ENCODE measurements at places on chromosomes 13 and 19.

- no peak for DNase-seq
Observed at GRCh38 chr13:31001647-31002046, 69.2 kb downstream of the TEX26 start.

DNA sequence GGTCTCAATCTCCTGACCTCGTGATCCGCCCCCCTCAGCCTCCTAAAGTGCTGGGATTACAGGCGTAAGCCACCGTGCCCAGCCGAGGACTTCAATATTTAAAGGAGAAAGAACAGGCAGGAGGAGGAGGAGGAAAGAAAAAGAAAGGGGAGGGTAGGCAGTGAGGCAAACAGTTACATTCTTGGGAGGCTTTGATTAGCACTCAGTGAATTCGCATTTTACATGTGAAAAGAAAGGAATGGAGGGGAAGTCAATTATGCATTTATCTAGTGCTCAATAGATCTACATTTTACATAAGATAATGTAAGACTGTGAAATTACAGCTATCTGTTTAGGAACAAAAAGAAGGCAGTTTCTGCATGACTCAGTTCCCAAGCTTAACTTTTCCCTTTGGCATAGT, 30.9 kb upstream of the CXCL17 start:
- no peak for DNase-seq

- DNase-seq = peak; percentile 41
Observed at GRCh38 chr19:11125994-11126685, 29.4 kb downstream of the SPC24 start.

- no peak for DNase-seq
Observed at GRCh38 chr13:94822356-94822755, 110.0 kb upstream of the SOX21 start.

DNA sequence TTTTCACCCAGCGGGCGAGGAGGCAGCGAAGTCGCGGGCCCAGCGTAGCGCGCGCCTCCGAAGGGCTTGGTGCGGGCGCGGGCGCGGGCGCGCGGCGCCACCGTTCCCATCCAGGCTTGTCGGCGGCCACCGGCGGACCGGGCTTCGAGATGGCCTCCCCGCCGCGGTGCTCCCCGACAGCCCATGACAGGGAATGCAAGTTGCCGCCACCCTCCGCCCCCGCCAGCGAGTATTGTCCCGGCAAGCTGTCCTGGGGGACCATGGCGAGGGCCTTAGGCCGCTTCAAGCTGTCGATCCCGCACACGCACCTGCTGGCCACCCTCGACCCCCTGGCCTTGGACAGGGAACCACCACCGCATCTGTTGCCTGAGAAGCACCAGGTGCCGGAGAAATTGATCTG, at the start of gene WDR88:
WDR88 (plus strand) TSS at position 94 of the 400 bp plus-strand sequence; CDS start at position 150, 56 bp downstream.
- no peak for DNase-seq

DNA sequence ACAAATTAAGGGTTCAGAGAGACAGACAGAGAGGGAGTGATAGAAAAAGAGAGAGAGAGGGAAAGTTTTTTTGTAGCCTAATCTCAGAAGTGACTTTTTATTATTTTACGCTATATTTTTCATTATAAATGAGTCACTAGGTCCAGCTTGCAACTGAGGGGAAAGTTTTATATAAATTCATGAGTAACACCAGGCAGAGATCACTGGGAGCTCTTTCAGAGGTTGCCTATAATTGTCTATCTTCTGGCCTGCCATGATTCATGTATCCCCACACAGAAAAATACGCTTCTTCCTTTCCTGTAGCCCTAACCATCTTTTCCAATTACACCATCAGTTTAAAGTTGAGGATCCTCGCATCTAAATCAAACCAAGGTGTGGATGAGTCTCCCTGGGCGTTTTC, 467.9 kb downstream of the SLITRK1 start:
- no peak for DNase-seq

DNA sequence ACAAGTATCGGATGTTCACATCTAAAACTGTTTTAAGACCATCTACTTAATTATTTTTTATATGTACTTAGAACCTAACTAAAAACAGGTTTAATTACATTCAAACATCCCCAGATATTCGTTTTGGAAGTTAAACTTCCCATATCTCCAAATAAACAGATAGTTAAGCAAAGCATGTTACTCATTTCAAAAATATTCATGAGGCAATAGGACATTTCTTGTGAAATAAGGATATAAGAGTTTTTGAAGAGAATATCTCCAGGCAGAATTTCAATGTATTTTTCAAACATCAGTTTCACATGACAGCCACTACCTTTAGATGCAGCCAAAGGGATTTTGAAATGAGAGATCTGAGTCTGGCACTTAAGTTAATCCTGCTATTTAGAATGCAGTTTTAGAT, 697.5 kb downstream of the SLITRK1 start:
- DNase-seq = no peak

GRCh38 chr13:22014469-22014868, 343.6 kb downstream of the FGF9 start:
- no peak for DNase-seq

DNA sequence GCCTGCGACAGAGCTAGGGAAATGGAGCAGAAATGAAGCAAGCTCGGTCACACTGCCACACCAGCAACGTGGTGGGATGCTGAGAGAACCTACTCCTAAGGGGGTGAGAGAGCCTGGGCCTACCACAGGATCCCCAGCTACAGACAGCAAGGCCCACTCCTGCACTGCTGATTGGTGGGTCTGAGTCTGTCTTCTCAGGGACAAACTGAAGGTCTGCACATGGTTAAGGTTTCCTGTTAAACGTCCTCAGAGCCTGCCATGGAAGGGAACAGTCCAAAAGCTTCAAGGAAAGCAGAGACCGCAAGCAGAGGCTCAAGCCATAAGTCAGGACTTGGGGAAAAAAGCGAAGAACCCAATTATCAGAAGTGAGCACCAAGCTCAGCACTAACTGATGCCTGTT, 53.5 kb upstream of the MED4 start:
- no peak for DNase-seq

DNA sequence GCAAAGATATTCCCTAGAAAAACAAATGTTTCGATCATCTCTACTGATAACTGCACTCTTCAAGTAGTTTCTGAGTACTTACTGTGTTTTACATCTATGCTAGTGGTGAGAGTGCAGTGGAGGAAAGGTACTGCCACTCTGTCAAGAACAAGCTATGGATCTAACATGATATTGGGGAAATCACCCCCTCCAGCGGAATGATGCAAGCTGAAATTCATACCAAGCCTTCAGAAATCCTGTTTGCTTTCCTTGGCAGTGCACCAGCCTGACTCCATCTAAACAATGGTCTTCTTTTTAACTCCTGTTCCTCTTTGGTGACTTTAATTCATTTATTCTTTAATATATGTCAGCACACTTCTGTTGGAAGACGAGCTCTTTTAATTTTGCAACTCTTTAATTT, 238.0 kb downstream of the PCDH9 start:
- DNase-seq = peak; percentile 11
